NCI-H1105 (cell line): ENCODE measurements at places on chromosomes 2 and 18.

DNA sequence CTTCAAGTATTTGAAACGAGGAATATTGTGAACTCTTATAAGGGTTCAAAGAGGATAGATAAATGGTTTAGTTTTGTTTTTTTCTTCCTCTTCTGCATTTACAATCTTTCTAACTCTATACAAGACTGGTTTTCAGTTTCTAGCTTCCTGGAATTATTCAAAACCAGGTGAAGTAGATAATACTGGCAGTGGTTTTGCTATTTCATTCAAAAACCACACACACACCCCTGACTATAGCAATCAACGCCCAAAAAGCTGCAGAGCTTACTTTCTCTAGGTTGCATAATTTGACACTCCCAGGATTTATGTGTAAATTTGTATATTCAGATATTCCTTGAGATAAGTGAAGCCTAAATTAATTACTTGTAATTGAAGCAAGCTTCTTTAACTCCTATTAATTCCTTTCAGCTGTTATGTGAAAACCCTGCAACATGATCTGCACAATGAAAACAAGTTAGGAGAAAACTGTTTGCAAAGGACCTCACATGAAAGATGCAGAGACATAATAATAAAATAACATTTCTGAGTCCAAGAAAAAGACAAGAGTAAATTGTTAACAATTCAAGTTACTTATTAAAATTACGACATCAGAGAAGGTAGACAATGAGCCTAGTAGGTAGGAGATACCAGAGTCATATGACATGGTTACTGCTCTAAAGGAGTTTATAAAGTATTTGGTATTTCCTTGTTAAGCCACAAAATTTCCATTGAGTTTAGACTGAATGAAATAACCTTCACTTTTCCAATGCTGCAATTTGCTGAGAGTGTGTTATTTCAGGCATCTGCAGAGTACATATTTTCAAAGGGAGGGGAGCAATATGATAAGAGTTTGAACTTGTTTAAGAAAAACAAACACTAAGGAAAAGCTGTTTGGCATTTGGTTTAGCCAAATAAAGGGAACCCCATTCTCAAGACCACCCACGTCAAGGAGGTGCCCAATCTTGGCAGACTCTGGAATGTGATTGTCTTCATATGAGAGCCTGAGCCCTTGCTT lies 1.6 kb upstream of the NFE2L2 start:
- no peak for DNase-seq

DNA sequence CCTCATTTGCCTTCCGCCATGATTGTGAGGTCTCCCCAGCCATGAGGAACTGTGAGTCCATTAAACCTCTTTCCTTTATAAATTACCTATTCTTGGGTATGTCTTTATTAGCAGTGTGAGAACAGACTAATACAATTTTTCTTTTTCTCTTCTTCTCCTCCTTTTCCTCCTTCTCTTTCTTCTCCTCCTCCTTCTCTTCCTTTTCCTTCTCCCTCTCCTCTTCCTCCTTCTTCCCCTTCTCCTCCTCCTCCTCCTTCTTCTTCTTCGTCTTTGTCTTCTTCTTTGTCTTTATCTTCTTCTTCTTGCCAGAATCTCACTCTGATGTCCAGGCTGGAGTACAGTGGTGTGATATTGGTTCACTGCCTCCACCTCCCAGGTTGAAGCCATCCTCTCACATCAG lies 20.2 kb downstream of the SKA1 start:
- DNase-seq: no peak

DNA sequence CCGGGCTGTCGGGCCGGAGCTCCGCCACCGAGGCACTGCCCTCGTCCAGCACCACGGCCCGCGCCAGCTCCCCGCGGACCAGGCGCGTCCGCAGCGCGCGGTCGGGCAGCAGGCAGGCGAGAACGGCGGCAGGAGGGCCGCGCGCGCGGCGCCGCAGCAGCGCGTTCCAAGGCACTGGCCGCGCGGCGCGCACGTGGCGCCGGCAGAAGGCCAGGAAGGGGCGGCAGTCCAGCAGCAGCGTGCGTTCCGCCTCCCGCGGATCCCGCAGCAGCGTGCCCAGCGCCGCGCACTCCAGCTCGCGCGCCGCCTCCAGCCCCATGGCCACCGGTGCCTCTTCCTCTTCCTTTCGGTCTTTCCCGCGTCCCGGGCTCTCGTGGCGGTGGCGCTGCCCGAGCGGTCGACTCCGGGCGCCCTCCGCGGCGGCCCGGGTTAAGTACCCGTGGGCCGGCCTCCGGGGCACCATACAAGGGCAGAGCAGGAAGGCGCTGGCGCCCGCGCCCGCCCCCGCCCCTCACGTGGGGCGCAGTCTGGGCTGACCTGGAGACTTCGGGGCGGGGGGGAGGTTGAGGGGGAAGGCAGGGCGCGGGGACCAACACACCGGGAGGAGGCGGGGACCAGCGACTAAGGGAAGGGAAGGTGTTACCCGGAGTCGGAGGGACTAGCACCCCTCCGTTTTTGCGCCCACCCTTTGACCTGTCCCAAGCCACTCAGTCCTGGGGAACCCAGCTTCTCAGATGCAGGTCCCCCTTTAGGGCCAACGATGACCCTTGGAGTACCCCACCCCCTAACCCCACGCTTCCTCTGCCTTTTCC lies at the start of gene DUSP2:
Gene DUSP2, minus strand, starts transcription at position 405 of the 812 bp plus-strand sequence. Its CDS starts 86 bp downstream, at position 319.
- peak; percentile 59 for DNase-seq

- no peak for DNase-seq
Measured at GRCh38 chr18:31884020-31884419, 58.9 kb downstream of the TRAPPC8 start.

DNA sequence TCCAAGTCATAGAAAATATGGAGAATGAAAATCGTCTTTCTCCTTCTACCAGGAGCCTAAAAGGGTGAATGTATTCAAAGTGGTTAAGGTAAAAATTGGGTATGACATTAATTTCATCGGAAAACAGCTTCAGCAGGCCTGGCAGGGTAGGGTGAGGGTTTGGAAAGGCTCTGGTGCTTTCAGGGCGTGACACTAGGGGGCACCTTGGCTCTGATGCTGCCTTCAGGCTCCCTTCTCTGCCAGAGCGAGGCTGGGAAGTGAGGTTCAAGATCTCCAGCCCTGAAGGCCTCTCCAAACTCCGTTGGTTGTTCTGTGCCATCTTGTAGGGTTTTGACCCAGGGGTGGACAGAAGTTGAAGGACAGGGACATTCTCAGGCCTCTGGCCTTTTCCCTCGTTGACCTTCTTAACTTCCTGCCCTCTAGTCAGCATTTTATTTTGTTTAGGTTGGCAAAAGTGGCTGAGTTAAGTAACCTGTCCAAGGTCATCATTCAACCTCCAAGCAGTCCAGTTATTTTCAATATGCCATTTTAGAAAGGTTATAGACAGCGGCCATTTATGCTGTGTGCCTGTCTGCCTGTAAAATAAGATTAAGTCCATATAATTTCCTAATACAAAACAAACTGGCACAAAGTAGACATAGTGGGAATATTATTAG lies 40.3 kb downstream of the EML6 start:
- DNase-seq: no peak

DNA sequence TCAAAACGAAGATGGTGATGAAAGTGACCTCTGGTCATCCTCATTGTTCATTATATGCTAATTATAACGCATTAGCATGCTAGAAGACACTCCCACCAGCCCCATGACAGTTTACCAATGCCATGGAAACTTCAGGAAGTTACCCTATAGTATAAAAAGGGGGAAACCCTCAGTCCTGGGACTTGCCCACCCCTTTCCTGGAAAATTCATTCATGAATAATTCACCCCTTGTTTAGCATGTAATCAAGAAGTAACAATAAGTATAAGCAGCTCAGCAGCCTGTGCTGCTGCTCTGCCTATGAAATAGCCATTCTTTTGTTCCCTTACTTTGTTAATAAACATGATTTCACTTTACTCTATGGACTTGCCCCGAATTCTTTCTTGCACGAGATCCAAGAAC lies 70.5 kb upstream of the CHAC2 start:
- DNase-seq: no peak

DNA sequence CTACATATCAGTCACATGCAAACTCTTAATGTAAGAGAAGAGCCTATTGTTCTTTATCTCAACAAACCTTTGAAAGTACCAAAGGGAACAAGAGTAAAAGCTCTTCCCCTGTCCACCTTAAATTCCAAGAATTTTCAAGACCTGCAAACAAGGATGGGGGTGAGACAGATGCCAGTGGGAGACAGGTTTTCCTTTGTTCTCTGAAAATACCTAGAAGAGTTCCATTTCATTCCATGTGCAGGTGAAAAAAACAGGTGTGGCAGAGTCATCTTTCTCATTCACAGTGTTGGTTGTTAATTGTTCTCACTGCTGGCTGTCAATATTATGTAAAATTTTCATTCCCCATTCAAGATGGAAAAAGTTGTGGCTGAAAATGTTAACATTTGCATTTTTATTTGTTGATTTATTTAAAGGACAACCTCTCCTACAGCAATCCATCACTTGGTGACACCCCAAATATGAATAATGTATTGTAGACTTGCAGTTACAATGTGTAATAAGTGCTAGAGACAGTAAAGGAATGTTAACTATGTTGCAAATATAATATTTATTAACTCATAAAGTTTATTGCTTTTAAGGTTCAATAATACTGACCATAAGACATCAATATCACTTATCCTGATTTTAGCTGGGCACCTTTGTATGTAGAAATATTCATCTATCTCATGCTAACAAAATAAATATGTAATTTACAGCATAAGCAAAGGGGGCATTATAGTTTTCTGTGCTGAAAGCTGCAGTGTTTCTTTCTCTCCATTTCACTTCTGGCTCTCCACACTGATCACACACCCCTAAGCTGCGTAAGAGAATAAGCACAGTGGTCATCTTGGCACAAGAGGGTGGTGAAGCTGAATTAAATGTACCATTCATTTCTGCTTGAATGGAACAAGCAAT lies 347.0 kb downstream of the KIAA1328 start:
- DNase-seq: no peak

DNA sequence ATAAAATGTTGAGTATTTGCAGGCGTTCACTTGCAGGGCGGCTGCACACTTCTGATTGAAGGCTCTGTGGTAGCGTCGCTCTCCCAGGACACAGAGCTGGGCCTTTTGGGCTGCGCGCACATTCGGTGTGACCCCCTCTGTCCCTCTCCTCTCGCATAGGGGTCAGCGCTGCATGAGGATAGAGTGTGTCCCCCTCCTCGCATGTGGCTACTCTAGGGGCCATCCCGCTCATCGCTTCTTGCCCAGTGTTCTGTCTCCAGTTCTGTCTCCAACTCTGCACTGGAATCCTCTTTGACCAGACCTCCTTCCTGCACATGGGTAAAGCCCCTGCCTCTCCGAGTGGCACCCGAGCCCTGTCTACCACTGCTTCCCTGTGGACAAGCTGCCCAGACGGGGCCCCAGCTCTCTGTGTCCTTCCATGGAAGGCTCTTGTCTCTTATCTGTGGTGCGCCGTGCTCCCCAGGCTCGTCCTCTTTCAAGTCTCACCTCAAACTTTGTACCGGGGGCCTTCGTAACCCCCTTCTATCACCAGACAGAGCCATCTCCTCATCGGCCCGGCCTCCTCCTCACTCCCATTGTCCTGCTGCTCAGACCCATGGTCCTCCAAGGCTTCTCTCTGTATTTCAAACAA lies 278.0 kb upstream of the HDAC4 start:
- no peak for DNase-seq

DNA sequence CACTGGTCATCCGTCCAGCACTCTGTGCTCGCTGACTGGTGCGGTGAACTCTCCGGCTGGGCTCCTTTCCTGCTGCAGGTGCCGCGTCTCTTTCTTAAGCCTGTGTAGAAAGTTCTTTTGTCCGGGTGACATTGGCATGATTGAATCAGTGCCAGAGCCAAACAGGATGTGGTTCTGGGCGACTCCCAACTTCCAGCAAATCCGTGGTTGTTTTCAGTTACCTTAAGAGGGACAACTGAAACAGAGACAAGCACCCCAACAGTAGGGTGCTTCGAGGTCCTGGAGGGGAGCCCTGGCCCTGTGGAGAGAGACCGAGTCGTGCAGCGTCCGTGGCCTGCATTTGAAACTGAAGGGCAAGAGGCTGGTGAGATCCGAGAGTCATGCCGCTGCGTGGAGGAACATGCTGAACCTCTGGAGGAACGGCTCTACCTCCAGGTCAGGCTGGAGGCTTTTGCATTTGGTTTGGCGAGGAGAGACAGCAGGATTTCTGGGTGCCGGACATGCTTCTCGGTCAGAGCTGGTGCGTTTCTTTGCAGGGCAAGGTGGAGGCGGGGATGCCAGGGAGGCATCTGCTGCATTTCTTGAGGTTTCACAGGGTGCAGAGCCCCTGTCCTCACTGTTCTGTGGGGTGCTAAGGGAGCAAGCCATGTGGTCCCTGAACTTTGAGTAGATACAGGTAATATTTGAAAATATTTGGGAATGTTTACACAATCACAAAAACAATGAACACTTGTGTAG lies 26.8 kb downstream of the SH3BP4 start:
- no peak for DNase-seq

DNA sequence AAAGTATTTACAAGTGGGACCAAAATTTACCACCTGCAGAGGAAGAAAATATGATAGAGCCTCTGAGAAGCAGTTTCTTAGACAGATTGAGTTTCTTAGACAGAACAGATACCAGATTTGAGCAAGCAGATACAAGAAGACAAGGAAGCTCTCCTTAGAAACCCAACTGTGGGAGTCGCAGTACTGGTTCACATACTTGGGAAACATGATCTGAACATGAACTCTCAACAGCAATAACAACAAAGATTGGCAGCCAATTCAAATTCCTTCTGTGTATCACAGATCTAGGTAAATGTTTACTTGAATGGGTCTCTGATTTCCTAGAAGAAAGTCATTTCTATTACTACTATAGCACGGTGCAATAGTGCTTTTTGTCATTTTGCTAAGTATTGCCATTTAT lies 82.1 kb downstream of the OLA1 start:
- DNase-seq: no peak
